ENCODE measurements at places on chromosomes 13 and 19. TPM values are rescaled to one million over a fixed set of nuclear protein-coding genes. Genes with fewer than 3 reads are reported as not detected.

The VPS36 gene
- total RNA-seq: 26.6 TPM

- no peak overlapping the region for H3K4me3 ChIP-seq
- peaks cover 2% of the 10 kb centered on the region for H3K27me3 ChIP-seq
- no peak for DNase-seq
- no peaks in the 10 kb centered on the region for H3K36me3 ChIP-seq
- H3K4me1 ChIP-seq: no peaks in the 10 kb centered on the region
These were observed 67.7 kb upstream of the ABCC4 start for GRCh38 chr13:95368998-95369397.

The GJB6 gene
- 2.4 TPM for total RNA-seq

DNA sequence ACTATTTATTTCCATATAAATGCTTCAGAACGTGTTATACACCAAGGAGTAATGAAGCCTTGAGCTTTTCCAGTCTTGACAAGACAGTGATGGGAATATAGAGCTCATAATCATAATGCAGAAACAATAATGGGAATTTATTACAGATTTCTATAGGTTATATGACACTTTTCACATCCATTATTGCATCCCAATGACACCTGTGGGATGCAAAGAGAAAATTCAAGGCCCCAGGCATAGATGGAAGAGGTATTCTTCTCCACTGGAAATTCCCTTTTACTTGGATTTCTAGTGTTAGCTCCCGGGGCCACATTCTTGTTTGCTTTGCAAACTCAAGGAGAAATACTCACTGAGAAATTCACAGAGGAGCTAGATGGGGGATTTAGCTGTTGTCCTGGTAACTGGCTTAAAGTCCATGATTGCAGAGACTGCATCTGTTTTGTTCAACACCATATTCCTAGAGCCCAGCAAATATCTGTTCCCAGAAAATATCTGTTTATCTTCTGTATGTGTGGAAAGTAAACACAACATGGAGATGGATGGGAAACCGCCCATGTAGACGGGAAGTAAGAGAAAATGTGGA is 30.6 kb upstream of the TNFSF11 start:
- H3K27me3 ChIP-seq: no peaks in the 10 kb centered on the region
- H3K36me3 ChIP-seq: no peaks in the 10 kb centered on the region
- no peak overlapping the region for H3K27ac ChIP-seq
- peaks cover 21% of the 10 kb centered on the region for H3K4me1 ChIP-seq

GRCh38 chr19:1361601-1362386 is 21.9 kb upstream of the NDUFS7 start:
- no peak for DNase-seq
- H3K27ac ChIP-seq: no peak overlapping the region
- H3K4me1 ChIP-seq: peaks cover 24% of the 10 kb centered on the region
- H3K4me3 ChIP-seq: no peak overlapping the region
- peaks cover 65% of the 10 kb centered on the region for H3K36me3 ChIP-seq

The TGFBR3L gene
- 4.6 TPM for total RNA-seq

The TMEM145 gene
- 0.29 TPM for total RNA-seq

GRCh38 chr19:3538965-3539755 is at the start of gene TEKTIP1:
Gene TEKTIP1, plus strand, starts transcription at chr19:3539174. Its CDS starts 4 bp downstream, at chr19:3539178.
- peaks cover 21% of the 10 kb centered on the region for H3K36me3 ChIP-seq
- no peak within 1 kb of the TSS for H3K27ac ChIP-seq
- H3K27me3 ChIP-seq: no peaks in the 10 kb centered on the region
- no peak within 1 kb of the TSS for H3K4me3 ChIP-seq
- no peaks in the 10 kb centered on the region for H3K4me1 ChIP-seq

The ZNF823 gene
- total RNA-seq: 3.2 TPM

- peaks cover 56% of the 10 kb centered on the region for H3K27me3 ChIP-seq
- DNase-seq: no peak
- no peak overlapping the region for H3K27ac ChIP-seq
- H3K4me3 ChIP-seq: no peak overlapping the region
- peaks cover 3% of the 10 kb centered on the region for H3K36me3 ChIP-seq
- H3K4me1 ChIP-seq: peaks cover 3% of the 10 kb centered on the region
These were observed 49.5 kb upstream of the PABPC3 start for GRCh38 chr13:25046274-25046984.

The LILRB4 gene
- total RNA-seq: not detected

GRCh38 chr13:85223883-85224656 is 575.1 kb downstream of the SLITRK6 start:
- no peak for DNase-seq
- H3K4me1 ChIP-seq: no peaks in the 10 kb centered on the region
- H3K27ac ChIP-seq: no peak overlapping the region
- H3K4me3 ChIP-seq: no peak overlapping the region
- H3K27me3 ChIP-seq: no peaks in the 10 kb centered on the region

DNA sequence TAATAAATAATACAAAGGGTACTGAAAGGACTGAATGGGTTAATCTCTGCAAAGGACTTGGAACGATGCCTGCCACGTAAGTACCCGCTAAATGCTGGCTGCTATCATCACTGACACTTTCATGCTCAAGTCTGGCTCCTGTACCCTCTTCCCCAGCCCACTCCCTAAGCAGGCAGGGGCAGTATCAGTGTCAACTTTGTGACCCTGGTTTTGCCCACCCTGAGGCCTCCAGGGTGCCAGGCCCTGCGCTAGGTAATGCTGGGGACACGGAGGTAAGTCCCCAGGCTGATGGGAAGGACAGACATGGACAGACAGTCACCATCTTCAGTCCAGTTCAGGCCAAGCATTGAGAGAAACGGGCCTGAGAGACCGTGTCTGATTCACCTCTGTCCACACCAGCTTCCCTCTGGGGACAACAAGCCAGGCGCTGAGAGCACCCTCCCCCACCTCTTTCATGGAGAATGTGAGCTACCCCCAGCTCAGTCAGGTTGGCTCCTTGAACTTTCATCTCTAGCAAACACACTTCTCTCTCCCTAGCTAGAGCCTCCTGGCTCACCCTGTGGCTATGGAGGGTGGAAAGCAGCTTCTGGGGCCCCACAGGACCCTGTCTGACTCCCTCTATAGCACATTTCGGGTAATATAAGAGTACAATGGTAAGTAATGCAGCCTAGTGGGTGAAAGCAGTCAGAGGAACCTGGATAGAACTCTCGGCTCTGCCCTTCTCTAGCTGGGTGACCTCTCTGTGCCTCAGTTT is 800 bp downstream of the ETFB start:
- peak; percentile 43 for DNase-seq
- peak overlapping the region; percentile 99 for H3K4me3 ChIP-seq
- H3K27me3 ChIP-seq: no peaks in the 10 kb centered on the region
- H3K36me3 ChIP-seq: peaks cover 20% of the 10 kb centered on the region

All from activated CD4-positive, alpha-beta memory T cell treated with anti-CD3 and anti-CD28 coated beads for 36 hours (primary cell).